ENCODE measurements at places on chromosomes 5 and 9.

- no peak for DNase-seq
These were observed 72.5 kb downstream of the AP3B1 start for GRCh38 chr5:78221964-78222451.

- no peak for DNase-seq
These were observed 464.5 kb downstream of the ICE1 start for GRCh38 chr5:5886812-5887486.

GRCh38 chr5:31404325-31404724, 127.6 kb downstream of the DROSHA start:
- no peak for DNase-seq

- DNase-seq, result no peak
These were observed 337.1 kb downstream of the GADD45G start for GRCh38 chr9:89941875-89942274.

DNA sequence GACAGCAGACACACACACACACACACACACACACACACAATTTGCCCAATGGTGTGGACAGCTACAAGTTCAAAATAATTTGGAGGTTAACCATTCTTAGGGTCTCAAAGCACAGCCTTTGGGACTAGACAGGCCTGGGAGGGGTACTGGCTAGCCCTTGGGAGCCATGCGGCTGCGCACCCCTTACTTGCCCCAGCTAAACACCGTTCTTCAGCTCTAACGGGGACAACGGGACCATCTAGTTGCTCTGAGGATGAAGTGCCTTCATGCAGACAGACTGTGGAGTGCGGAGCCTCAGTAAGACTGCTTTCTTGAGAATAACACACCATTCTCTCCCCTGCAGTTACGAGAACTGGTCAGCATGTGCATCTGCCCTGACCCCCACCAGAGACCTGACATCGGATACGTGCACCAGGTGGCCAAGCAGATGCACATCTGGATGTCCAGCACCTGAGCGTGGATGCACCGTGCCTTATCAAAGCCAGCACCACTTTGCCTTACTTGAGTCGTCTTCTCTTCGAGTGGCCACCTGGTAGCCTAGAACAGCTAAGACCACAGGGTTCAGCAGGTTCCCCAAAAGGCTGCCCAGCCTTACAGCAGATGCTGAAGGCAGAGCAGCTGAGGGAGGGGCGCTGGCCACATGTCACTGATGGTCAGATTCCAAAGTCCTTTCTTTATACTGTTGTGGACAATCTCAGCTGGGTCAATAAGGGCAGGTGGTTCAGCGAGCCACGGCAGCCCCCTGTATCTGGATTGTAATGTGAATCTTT, 64.6 kb downstream of the PSMB7 start:
- DNase-seq, result no peak

DNA sequence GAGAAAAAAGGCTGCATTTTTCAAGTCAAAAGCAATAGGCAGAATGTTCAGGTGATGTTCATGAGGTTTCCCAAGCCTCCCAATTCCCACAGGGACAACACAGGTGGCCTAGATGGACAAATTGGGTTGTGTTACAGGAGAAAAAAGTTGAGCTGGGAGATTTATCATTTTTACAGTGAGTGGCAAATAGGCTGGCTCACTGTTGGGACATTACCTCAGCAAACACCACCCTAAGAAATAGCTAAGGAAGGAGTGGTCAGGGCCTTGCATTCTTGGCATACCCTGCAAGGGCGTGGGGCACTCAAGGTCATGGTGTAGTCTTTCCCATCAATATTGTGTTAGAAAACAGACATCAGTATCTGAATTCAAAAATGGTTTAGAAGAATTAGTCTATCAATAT, 23.3 kb upstream of the CPLANE1 start:
- DNase-seq, result no peak

GRCh38 chr5:158483281-158483860, 616.3 kb downstream of the EBF1 start:
- DNase-seq, result no peak

DNA sequence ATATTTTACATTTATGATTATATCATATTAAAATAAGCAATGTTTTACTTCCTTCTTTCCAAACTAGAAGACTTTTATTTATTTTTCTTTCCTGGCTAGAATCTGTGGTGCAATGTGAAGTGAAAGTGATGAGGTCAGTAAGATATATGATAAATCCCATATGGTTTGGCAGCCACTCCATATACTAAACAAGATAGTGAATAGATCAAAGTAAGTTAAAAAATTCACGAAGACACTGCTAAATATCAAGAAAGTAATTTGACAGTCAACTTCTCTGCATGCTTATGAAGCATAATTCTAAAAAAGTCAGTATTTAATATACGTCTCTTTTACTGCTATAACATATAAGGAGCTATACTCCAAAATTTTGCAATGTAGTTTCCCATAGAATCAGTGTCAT, 972.8 kb downstream of the DTWD2 start:
- no peak for DNase-seq

- no peak for DNase-seq
These were observed 8.6 kb upstream of the SMIM23 start for GRCh38 chr5:171776770-171777759.

DNA sequence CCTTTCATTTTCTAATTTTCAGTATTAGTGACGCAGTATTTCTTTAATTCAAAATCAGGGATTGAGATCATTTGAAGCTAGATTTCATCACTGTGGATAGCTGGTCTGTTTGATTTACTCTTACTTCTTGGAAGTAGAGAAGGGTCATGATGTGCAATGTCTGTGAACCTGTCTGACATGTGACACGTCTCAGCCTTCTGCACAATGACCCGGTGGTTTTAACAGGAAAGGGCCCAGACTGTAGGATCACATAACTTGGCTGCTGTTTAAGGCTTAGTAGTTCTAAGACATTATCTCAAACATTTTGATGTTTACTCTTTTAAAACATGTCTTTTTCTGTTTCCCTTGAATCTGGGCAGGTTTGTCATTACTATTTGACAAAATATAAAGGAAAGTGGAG, 823.3 kb upstream of the NUDT12 start:
- DNase-seq, result no peak

DNA sequence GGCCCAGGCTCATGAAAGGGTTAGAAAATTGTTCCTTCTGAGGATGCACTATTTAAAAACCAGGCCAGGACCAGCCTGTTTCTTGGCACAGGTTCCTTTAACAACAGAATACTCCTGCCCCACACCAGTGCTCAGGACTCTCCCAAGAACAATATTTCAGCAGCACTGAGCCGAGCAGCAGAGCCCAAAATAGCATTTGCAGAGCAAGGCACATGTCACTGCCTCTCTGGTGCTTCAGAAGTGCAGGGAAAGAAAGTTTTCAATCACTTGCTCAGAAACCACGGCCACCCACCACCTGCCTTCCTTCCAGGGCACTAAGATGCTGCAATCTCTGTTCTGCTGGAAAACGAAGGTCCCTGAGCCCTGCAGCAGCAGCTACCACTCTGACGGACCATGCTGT, 77.6 kb downstream of the SIL1 start:
- DNase-seq, result no peak

DNA sequence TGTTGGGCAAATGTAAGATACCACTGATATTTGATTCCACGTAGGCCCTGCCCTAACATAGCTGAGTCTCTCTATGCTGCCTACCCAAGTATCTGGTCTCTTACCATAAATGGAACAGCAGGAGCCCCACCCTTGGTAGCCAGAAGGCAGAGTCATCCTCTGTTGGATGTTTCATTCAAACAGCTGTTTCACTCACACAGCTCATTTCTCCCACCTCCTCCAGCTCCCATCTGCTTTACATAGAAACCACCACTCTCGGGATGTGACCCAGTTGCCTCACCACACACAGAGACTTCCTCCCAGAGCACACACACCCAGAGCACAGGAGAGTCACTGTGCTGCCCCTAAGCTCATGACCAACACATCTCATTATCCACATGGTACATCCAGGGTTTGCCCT, 165.3 kb downstream of the TMEM167A start:
- no peak for DNase-seq

GRCh38 chr5:128671943-128672342, 133.9 kb upstream of the FBN2 start:
- no peak for DNase-seq

GRCh38 chr5:116938488-116938887, 363.9 kb upstream of the SEMA6A start:
- no peak for DNase-seq

DNA sequence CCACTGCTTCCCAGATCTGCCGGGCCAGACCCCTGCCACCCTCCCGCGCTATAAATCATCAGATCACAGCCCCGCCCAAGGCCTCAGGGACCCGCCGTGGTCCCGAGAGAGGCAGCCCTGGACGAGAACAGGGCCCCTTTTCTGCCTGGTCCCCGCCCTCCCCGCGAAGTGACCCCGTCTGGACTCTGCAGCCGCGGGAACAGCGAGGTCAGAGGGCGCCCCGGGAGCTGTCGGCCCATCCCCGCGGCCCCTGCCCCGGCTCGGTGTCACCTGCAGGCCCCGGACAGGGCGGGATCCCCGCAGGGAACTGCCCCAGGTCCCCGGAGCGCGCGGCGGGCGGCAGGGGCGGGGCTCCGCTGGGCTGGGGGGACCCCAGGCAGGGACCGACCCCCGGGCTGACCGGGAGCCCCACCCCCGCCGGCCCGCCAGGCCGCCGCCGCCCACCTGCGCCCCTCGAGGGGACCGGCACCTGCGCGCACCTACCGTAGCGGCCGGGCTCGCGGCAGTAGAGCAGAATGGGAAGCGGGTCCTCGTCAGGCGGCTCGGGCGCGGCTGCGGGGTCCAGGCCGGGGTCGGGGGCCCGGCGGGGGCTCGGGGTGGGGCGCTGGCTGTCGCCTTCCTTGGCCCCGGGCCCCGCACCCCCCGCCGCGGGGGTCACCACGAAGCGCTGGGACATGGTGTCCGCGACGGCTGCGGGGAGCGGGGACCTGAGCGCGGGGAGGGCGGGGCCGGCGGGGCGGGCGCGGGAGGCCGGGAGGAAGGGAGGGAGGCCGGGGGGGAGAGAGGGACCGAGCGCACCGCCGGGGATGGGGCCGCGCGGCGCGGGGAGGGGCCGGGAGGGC, 43.5 kb upstream of the SLC12A7 start:
- DNase-seq, result no peak

- no peak for DNase-seq
These were observed 3.8 kb downstream of the NOL6 start for GRCh38 chr9:33469891-33470290.

- no peak for DNase-seq
These were observed 1.6 kb downstream of the IRX4 start for GRCh38 chr5:1881098-1881572.

GRCh38 chr9:6384732-6385131, 28.3 kb upstream of the UHRF2 start:
- DNase-seq, result no peak

DNA sequence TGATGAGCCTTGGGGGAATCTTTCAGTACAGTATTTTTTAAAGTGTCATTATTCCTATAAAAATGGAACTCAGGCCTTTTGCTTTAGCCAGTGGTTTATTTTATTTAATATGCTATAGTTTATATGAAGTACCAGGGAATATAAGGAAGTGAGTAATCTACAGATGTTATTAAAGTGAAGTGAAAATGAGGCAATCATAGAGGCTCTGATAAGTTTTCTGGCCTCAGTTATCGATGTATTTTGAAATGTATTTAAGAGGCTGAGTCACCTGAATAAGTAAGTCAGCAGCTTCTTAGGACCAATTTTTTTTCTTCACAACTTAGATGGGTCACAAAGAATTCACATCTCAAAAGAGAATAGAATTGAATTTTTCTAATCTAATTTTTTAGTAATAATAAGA, 829.0 kb downstream of the DNAH5 start:
- DNase-seq, result no peak

DNA sequence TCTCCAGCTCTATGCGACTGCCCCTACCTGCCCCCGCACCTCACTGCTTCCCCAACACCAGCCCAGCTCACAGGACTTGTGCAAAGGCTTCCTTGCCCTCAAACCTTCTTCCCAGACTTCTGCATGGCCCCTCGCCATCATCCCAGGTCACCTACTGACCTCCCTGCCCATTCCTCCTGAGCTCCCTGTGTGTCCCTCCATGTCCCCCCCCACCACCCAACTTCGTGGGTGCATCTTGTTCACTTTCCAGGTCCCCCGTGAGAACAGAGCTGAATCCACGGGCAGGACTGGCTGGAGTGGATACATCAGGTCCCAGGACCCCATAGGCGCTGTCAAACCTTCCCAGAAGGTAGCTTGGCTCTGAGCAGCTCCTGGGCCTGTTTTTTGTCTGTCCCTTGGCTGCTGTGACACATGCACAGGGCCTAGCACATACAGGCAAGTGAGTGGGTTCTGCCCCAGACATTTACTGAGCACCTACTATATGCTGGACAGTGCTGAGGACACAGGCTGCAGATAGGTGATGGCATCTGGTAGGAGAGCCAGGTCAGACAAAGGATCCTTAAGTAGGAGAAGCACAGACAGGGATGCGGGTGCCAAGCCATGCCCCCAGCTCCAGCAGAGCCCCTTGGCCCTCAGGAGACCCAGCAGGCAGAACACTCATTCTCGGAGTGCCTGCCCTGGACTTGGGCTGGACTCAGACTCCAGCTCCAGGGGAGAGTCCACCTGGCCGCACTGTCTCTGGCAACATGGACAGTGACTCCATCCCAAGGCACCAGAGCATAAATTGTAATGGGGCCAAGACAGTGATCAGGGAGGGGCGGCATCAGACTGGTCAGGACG, 15.0 kb downstream of the NINJ1 start:
- DNase-seq, result no peak

DNA sequence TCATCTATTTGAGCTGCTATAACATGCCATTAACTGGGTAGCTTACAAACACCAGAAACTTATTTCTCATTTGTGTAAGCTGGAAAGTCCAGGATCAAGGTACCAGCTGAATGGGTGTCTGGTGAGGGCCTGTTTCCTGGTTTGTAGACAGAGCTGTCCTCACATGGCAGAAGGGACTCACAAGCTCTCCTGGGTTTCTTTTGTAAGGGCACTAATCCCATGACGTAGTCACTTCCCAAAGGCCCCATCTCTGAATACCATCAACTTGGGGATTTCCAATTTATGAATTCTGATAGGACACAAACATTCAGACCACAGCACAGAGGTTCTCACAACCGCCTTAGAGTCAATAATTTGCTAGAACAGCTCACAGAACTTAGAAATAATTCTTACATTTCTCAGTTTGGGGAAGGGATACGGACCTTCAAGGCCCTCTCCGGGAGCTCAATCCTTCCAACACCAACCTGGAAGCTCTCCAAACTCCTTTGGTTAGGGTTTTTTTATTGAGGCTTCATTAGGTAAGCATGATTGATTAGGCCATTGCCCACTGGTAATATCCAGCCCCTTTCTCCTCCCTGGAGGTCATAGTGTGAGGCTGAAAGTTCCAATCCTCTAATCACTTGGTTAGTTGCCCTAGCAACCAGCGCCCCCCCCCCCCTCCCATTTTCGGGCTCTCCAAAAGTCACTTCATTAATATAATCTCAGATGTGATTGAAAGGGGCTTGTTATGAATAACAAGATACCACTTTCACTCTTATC, 7.6 kb upstream of the DNAJA1 start:
- no peak for DNase-seq

- DNase-seq, result no peak
These were observed 38.3 kb downstream of the NEK6 start for GRCh38 chr9:124296094-124296493.

- DNase-seq, result no peak
These were observed 57.2 kb downstream of the KCNN2 start for GRCh38 chr5:114419067-114419388.

DNA sequence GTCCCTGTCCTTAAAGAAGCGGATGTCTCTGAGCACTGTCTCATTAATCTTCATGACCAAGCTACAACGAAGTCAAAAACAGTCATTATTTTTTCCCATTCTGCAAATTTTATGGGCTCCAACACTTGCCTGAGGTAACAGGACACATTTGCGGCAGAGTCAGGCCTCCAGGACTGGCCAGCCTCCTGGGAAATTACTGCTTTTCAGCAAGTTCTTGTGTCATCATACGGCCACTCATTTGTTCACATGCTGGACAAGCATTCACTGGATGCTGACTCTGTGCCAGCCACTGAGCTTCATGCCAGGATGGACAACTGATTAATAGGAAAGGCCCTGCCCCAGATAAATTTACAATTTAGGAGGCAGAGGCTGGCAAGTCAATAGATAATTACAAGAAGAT, 305.7 kb downstream of the ACTL7B start:
- DNase-seq, result no peak

Data from NCI-H187 (cell line).